RKO (cell line): ENCODE measurements at places on chromosomes 5 and 9.

DNA sequence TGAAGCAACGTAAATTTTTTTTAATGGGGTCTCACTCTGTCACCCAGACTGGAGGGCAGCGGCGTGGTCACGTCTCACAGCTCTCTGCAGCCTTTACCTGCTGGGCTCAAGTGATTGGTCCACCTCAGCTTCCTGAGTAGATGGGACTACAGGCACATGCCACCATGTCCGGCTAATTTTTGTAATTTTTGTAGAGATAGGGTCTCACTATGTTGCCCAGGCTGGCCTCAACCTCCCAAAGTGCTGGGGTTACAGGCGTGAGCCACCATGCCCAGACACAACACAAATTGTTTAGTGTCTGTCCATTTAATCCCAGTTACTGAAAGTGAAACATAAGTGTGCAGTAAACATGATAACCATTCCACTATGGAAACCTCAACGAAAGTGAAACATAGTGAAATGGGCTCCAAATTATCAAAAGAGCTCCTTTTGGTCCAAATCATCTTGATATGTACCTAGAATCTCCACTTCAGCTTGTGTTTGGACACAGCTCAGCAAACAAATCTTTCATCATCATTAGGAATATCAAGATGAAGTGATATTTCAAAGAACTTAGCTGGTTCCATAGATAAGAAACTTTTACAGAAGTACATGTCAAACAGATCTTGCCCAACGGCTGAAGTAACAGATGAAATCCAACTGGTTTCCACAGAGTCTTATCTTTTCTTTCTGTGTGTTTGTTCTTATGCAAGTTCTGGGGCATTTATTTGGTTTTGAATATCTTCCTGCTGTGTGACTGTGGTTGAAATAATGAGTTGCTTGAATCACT, 41.2 kb upstream of the PLPP1 start:
- DNase-seq = no peak

- DNase-seq = peak; percentile 19
These were observed 277.4 kb downstream of the TLE1 start for GRCh38 chr9:81411961-81412360.

GRCh38 chr9:92728831-92729734, 35.5 kb downstream of the BICD2 start:
- no peak for DNase-seq

GRCh38 chr9:94920420-94921091, 194.1 kb downstream of the AOPEP start:
- no peak for DNase-seq

GRCh38 chr9:27861887-27862286, 288.6 kb upstream of the C9orf72 start:
- no peak for DNase-seq

DNA sequence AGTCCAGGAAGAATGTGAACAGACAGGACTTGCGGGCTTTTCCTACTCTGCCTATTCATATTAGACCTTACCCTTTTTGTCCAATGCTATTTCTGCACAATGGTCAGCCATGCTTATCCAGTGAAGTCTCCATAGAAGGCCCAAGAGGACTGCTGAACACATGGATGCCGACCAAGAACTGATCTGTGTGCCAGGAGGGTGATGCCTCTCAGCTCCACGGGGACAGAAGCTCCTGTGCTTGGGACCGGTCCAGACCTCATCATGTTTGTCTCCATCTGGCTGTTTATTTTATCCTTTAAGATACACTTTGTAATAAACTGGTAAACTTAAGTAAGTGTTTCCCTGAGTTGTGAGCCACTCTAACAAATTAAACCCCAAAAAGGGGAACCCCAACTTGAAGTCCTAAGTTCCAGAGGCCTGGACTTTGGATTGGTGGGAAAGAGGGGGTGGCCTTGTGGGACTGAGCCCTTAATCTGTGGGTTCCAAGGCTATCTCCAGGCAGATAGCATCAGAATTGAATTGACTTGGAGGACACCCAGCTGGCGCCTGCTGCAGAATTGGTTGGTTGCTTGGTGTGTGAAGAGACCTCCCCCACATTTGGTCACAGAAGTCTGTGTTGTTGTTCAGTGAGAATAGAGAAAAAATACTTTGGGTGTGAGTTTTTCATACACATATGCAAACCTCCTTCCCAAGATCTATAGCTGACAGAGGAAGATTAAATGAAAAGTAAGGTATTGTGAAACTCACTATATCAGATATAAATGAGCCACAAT, 57.9 kb upstream of the ANKH start:
- DNase-seq = no peak

GRCh38 chr5:179375236-179375685, 30.0 kb upstream of the ADAMTS2 start:
- no peak for DNase-seq

- DNase-seq = no peak
These were observed 82.9 kb downstream of the COL23A1 start for GRCh38 chr5:178507151-178507932.

DNA sequence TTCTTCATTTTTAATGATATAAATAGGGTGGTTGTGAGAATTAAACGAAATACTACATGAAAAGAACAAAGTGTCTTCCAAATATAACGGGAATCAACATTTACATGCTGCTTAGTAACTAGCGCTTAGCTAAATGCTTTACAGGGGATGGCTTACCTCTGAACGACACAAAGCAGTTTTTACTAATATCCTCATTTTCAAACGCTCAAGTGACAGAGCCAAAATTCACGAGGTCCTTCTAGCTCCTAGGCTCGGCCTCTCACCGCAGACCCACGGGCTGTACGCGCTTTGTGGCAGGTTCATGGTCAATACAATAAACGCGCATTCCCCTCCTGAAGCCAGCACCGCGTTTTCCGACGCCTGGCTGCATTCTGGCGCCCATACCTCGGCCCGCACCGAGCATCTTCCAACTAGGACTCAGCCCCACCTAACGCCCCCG, 442 bp downstream of the ZNF510 start:
- peak; percentile 37 for DNase-seq

DNA sequence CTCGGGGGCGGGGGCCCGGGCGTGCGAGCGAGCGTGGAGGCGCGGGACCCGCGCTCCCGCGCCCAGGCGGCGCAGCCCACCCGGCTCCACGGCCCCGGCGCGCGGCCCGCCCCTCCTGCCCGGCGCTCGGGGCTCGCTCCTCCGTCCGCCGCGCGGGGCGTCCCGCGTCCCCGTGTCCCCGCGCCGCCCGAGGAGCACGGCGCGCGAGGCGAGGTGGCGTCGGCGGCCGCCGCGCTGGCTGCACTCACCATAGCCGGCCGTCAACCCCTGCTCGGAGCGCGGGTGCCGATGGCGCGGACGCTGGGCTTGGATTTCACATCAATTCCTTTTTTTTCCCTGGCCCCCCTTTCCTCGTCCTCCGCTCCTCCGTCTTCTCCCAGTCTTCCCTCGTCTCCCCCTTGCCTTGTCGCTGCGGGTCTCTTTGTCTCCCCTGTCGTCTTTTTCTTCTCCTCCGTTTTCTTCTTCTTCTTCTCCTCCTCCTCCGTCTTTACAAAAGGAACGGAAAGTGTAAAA, 494 bp downstream of the PTCH1 start:
- DNase-seq = peak; percentile 21

GRCh38 chr5:111422245-111422644, 90.1 kb downstream of the STARD4 start:
- no peak for DNase-seq

DNA sequence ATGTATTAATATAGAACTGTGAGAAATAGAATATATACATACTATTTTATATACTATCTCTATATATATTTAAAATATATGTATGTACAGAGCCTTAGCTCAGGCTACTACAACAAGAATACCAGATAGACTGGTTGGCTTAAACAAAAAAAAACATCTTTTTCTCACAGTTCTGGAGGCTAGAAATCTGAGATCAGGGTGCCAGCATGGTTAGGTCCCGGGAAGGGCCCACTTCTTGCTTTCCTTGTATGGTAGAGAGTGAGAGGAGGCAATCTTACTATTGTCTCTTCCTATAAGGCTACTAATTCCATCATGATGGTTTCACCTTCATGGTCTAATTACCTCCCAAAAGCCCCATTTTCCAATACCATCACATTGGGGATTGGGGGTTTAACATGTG, 613.0 kb downstream of the ZNF608 start:
- no peak for DNase-seq

DNA sequence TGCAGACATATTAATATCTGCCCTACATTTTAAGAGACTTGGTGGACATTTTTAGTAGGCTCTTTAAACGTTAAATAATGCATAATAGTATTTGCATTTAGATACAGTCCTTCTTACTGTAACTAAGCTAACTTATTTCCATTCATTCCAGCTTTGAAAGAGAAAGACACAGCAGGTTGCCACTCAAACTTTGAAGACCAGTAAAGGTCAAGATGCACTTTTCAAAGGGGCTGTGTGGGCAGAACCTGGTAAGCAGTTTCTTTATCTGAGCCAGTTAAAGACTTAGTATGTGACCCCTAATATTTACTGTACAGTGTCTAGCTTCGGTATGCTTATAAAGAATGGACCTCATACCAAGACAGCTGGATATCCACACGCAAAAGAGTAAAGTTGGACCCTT, 20.8 kb downstream of the PLGRKT start:
- no peak for DNase-seq

GRCh38 chr9:4939118-4939561, 45.9 kb upstream of the JAK2 start:
- DNase-seq = no peak

- DNase-seq = no peak
These were observed 443.7 kb downstream of the DIRAS2 start for GRCh38 chr9:90198956-90199355.

GRCh38 chr9:2624051-2624682, 2.6 kb downstream of the VLDLR start:
- DNase-seq = no peak

GRCh38 chr9:132460240-132460639, 50.2 kb downstream of the CFAP77 start:
- no peak for DNase-seq

GRCh38 chr9:37218800-37219425, 98.5 kb downstream of the ZCCHC7 start:
- no peak for DNase-seq

DNA sequence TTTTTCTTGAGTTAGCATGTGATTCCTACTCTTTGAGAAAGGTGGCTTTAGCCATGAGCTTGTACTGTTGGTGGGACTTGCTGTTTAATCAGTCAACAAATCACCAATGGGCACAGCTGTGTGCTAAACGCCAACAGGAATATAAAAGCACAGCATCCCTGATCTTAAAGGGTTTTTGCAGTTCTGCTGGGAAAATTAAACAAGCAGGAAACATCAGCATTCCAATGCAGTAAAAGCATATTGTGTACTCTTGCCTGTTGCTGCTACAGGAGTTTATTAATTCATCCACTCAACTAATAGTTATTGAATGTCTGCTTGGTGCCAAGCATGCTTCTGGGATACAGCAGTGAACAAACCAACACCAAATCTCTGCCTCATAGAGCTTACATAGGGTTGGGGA, 27.4 kb upstream of the F2RL1 start:
- no peak for DNase-seq

DNA sequence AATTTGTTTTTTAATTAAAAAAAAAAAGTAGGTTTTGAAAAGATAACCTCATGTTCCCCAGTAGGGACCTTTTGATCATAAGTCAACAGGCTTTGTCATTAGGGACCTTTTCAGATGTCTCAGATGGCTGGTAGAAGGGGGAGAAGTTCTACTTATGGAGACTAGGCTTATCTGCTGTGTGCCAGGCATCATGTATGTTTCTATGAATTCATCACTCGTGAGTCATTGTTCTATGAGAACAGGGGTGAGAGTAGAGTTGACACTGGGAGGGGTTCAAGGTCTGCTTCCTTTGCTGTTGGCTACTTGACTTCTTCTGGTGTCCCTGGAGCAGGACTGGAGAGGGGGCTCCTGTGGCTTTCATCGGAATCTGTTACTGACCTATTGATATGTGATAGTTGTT, 138.8 kb downstream of the KDM4C start:
- peak; percentile 35 for DNase-seq

- DNase-seq = peak; percentile 35
These were observed 17.5 kb upstream of the TMEFF1 start for GRCh38 chr9:100455470-100455869.

GRCh38 chr5:143037071-143037470, 266.9 kb downstream of the ARHGAP26 start:
- no peak for DNase-seq

- no peak for DNase-seq
These were observed 28.8 kb downstream of the C5 start for GRCh38 chr9:121021301-121021700.

DNA sequence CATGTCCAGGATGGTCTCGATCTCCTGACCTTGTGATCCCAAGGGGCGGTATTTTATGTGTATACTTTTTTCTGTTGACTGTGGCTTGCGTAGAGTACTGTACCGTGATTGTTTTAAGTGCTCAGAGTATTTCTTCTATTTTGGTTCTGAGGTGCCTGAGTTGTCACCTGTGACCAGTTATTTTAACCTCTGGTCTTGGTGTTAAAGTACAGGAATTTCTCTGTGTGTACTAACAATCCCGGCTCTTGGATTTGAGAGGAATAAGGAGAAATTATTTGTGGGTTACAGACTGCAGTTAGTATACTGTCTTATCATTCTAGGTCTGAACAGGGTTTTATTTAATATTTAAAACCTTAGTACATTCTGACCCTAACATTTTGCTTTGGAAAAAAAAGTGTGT, 2.0 kb downstream of the ANKHD1 start:
- DNase-seq = no peak

DNA sequence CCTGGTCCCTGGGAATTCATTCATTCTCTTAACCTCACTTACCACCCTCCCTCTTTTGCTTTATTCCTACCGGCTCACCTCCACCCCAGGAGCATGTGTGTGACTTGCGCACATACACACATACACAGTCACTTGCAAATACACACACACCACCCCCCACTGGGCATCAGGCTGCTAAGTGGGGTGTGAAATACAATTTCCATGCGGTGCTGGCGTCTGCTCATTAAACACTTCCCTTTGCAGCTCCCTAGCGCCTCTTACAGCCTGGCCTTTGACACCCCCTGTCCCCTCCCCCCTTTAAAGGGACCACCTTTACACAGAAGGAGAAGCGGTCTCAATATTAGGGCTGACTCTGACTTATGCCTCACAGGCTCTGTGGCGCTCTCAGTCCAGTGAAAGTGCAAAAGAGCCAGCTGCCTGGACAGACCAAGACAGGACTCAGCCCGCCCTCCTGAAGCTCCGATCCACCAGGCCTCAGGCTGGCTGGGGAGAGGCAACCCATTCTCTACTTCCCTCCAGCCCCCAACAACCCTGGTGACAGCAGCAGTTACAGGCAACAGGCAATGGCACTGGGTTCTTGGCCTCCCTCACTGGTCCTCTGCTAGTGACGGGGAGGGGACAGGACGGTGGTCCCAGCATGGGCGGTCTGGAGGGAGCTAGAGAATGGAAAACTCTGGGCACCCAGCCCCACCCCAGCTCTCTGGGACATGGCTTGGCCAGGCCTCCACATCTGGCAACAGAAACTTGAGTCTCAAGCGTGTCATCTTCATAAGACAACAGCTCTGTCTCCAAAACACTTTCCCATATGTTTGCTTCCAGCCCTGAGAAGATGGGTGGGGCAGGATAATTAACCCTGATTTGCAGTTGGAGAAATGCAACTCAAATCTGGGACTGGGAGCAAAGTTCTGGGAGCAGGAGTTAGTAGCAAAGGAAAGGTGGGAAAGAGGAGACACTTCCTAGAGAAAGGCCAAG, 12.0 kb downstream of the ENHO start:
- DNase-seq = no peak
